Suprapubic skin (tissue), 4 donors: ENCODE measurements at places on chromosomes 1 and 21. TPM values are rescaled to one million over a fixed set of nuclear protein-coding genes. Genes with fewer than 3 reads are reported as not detected.

CACNA1E gene
- total RNA-seq: not detected

CD1C gene
- 8.6 TPM for total RNA-seq

KRTAP21-2 gene
- total RNA-seq: not detected

LIPI gene
- total RNA-seq: not detected

KISS1 gene
- total RNA-seq: not detected

CELF3 gene
- not detected for total RNA-seq

LRRC47 gene
- 43.8 TPM for total RNA-seq

REN gene
- total RNA-seq: 0.44 TPM

IFI16 gene
- total RNA-seq: 52.3 TPM

S100A7 gene
- 5.1 TPM for total RNA-seq

FHAD1 gene
- not detected for total RNA-seq

GABRD gene
- total RNA-seq: 0.52 TPM

FAM72B gene
- 1.4 TPM for total RNA-seq

CELA2A gene
- total RNA-seq: not detected

KRTAP19-1 gene
- 6.8 TPM for total RNA-seq

GJB3 gene
- total RNA-seq: 76.0 TPM

KRTAP10-7 gene
- total RNA-seq: not detected

LRRC7 gene
- 0.57 TPM for total RNA-seq

NUDT17 gene
- total RNA-seq: 2.2 TPM

LDLRAD1 gene
- not detected for total RNA-seq

NBPF6 gene
- total RNA-seq: not detected

SYT2 gene
- not detected for total RNA-seq

DIO1 gene
- not detected for total RNA-seq

GJC2 gene
- total RNA-seq: 3.6 TPM

AMY1C gene
- total RNA-seq: not detected

FYB2 gene
- total RNA-seq: 0.57 TPM

EPHA2 gene
- 59.0 TPM for total RNA-seq

KRTAP10-11 gene
- 1.9 TPM for total RNA-seq

SPATA45 gene
- total RNA-seq: not detected

AKIRIN1 gene
- total RNA-seq: 29.8 TPM

ZNF593OS gene
- total RNA-seq: not detected

SMCP gene
- not detected for total RNA-seq

CELSR2 gene
- 106 TPM for total RNA-seq
